Activated CD4-positive, alpha-beta T cell treated with anti-CD3 and anti-CD28 coated beads, Interleukin-2, amount 50 U/mL, for 16 hours (primary cell): ENCODE measurements at places on chromosomes 5 and 9.

- DNase-seq = no peak
Measured at GRCh38 chr9:1271367-1271766, 221.2 kb downstream of the DMRT2 start.

DNA sequence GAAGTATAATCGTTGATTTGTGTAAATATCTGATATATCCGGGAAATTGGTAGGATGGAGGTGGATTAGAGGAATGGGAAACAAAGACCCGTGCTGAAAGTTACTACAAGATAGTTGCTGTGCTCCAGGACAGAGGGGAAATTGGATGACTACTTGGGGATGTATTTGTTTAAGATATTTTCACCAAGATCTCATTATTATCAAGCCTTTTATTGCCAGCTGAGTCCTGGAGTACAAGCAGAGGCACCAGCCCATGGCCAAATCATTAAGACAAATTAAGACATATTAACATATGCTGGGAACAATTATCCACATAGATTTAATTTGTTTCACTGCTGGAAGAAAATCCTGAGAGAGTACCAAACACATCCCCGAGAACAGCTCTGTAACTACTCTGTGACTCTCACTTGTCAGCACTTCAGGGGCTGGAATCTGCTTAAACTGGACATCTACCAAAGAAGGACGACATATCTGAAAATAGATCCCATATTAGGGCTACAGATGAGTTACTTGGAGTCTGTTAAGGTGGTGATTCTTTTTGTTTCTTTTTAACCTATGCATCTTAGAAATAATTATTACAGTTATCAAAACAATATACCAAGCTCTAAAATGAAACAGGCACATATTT, 68.2 kb downstream of the SLC1A1 start:
- DNase-seq = no peak

- no peak for DNase-seq
Measured at GRCh38 chr9:113623851-113624485, 160.4 kb downstream of the RGS3 start.

- peak; percentile 18 for DNase-seq
Measured at GRCh38 chr5:57181154-57181553, 7.3 kb downstream of the GPBP1 start.

DNA sequence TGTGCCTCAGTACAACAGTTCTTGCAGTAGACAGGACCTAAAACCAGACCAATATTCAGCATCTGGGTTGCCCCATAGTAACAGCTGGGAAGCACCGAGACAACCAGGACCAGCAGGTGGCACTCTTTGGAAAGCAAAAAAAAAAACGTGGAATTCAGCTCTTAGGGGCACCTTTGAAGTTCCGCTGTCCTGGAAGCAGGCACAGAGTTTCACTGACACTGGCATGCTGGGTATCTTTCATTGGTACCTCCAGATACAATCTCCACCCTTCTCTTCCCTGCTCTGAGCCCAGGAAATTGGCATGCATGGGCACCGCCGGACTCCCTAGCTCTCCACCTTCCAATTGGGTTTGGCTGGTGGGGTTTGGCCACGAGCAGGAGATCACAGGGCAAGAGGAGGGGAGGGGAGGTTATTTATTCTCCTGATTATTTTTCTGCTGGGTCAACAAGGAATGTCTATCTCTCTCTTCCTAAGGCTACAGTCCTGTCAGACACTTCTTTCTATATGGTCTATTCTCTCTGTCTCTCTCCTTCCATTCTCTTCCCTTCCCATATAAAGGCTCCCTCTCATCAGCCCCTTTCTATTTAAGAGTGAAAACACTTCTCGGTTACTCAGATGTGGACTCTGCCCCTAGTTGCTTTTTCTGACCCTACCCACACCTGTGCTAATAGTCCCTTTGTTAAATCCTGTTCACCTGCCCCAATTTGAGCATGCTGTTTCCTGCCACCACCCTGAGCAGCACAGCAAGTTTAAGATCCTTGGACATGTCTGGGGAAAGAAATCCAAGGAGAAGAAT, 1.9 kb upstream of the IDNK start:
- peak; percentile 33 for DNase-seq

GRCh38 chr5:123814801-123815470, 303.0 kb downstream of the CSNK1G3 start:
- DNase-seq = no peak

- no peak for DNase-seq
Measured at GRCh38 chr9:31639451-31639850, 745.0 kb upstream of the ACO1 start.

DNA sequence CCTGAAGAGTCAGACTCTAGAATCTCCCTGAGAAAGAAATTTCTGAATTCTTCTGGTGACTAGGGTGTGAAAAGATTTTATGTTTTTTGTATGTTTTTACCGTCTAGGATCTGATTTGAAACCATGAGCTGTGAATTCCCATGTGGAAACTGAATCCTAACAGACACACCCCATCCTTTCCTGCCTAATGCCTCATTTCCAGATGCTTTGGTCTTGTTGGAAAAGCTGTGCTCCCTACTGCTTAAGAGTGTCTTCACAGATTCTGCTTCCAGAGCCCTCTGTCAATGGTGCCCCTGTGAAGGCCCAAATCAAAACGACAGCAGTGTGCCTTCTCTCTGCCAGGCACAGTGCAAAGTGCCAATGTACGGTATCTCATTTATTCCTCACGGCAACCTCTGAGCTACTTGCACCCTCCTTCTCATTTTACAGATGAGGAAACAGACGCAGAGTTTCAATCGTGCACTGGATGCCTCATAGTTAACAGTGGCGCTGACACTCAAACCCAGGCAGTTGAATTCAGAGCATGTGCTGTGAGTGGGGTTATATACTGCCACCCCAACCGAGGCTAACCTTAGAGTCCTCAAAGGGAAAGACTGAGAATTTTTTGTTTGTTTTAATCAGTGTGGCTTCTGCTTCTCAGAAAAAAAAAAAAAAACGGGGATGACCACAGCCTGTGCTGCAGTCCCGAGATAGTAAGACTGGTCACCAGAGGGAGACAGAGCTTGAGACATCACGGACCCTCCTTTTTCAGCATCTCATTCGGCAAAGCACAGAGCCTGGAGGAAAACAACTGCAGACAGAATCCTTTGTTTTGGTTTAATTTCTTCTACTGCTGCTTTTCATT, 188.4 kb downstream of the SNCAIP start:
- DNase-seq = peak; percentile 7

DNA sequence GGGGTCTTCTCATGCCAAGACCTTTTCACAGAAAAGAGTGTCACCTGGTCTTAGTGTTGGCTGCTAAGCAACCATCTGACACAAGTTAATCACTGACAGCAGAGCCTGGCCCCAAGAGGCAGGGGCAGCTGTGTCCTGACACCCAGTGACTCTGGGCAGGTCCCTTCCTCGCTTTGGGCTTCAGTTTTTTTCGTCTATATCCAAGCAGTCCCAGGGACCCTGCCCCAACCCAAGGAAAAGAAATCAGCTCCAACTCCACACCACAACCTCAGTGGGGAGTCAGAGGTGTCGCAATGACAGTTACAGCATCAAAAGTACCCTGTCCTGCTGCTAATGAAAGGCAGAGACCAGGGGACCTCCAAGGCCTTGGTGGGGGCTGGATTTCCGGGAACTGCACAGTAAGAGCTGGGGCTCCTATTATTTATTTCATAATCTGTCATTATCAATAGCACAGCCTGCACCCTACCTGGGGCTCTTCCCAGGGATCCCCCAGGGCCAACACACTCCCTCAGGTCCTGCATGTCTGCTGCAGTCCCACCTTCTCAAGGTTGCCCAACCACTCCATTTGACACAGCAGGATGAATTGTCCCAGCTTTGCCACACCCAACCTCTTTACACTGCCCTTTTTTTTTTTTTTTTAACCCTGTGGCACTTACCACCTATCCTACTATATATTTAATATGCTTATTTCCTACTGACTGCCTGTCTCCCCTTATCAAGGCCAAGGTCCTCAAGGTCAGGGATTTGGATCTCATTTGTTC, 9.4 kb downstream of the ANKS6 start:
- no peak for DNase-seq

GRCh38 chr5:177096162-177097015, 9.7 kb downstream of the FGFR4 start:
- no peak for DNase-seq

- no peak for DNase-seq
Measured at GRCh38 chr9:114472765-114473446, 32.4 kb downstream of the WHRN start.

GRCh38 chr9:18786196-18786595, 246.8 kb downstream of the SAXO1 start:
- no peak for DNase-seq

GRCh38 chr5:117266280-117266679, 691.7 kb upstream of the SEMA6A start:
- no peak for DNase-seq

GRCh38 chr9:138070815-138071214, 193.2 kb downstream of the CACNA1B start:
- DNase-seq = no peak

DNA sequence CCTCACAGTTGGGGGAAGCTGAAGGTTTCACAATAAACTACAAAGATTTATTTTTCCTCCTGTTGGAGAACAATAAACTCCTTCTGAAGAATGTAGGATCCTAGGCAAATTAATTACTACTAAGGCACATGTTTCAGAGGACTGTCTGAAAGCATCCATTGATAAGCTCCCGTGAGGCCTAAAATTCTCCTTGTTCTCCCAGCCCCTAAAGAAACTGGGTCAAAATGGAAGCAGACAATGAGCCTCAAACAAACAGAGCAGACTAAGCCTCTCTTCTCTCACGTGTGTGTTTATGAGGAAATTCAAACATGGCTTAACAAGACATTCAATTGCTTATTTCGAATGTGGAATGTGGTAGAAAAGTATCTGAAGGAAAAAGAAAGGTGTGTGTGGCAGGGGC, 249.0 kb downstream of the GLIS3 start:
- DNase-seq = no peak

DNA sequence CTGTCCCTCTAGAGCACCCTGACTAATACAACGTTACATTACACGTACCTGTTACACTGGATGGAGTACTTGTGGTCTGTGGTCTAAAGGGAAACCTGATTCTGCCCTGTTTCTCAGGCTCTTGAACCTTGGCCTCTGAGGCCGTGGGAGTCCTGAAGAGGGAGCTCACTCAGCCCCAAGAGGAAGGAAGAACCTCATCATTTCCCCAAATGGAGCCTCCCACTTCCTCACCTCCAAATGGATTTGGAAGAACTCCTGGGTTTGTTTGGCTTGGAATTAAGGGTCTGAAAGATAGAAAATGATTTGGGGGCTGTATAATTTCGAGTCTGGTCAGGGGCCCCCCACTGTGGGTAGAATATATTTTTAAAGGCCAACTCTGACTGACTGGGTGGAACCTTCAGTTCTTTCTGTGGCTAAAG, 200.2 kb downstream of the SEMA6A start:
- DNase-seq = no peak

DNA sequence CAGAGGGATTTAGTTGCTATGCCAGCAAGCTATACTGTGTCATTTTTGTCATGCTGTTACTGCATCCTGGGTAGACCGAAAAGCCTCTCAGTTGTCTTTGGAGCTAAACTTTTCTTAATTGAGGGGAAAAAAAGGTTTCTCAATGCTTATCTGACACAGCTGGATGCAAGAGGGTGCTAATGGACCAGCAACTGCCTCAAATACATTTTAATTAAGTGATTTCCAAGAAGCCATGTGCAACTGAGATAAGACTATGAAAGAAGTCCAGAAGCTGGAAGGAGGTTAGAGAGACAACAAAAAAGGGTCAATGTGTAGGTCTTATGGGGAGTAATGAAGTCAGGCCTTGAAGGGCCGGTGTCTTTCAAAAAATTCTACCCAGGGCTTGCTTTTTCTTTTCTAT, 465.7 kb upstream of the DMAC1 start:
- no peak for DNase-seq

- DNase-seq = no peak
Measured at GRCh38 chr9:77829420-77829819, 181.3 kb upstream of the GNA14 start.

DNA sequence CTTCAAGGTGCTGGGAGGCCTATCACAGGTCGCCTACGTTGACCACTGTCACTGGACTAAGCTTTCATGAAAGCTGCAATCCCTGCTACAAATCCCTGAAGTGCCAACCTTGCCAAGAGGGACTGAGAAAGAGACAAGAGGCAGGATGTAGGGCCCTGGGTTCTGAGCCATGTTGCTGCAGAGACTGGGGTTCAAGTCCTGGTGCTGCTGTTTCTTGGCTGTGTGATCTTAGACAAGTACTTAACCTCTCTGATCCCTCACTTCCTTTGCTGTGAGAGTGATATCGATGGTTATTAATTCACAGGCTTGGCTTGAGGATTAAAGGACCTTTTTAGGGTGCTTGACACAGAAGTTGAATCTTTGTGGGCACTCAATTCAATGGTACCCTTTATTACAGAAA, 15.5 kb downstream of the CSF1R start:
- DNase-seq = no peak

- DNase-seq = no peak
Measured at GRCh38 chr9:14705079-14705478, 11.8 kb upstream of the ZDHHC21 start.

- no peak for DNase-seq
Measured at GRCh38 chr9:98572054-98572627, 136.6 kb downstream of the GABBR2 start.

DNA sequence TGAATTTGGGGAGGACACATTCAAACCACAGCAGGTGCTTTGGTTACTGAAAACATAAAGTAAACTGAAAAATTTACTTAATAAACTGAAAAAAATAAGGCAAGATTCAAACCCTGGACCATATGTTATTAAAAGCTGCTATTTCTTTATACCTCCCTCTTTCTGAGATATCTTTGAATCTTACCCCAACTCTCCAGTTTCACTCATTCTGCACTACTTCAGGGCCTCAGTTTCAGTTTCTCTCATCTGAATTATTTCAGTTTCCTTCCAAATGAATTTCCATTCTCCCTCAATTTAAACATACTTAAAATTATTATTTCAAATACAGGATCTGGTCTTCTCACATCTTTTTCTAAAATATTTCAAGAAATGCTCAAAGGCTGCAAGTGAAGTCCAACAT, 4.9 kb upstream of the OXCT1 start:
- DNase-seq = peak; percentile 28

DNA sequence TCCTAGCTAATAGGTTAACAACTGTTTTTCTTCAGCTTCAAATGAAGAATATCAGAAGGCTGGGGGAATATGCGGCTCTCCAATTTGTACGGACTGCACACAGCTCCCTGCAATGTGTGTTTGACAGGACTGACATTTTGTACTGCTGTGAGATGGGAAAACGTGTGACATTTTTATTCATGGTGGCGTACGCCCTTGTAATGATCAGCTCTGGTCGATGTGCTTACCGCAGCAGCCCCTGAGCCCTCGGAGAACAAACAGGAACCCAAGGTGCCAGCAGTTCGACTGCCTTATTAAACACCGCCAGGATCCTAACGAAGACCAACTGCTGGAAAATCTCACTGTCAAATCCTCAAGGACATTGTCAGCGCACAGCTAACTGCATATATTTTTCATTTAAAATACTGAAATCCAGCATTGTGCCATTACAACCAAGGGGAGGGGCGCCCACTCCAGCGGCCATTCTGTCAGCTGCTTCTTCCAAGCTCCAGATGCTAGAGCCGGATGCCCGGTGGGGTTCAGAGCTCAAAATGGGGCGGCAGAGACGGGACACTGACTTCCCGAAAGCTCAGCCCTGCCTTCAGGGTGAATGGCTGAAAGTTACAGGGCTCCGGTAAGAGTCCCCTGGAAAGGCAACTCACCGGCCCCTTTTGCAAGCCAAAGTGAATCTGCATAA, 66.8 kb downstream of the CRB2 start:
- no peak for DNase-seq

- DNase-seq = peak; percentile 38
Measured at GRCh38 chr5:139443831-139444453, 4.6 kb upstream of the DNAJC18 start.
